ENCODE measurements at places on chromosomes 1 and 21.

DNA sequence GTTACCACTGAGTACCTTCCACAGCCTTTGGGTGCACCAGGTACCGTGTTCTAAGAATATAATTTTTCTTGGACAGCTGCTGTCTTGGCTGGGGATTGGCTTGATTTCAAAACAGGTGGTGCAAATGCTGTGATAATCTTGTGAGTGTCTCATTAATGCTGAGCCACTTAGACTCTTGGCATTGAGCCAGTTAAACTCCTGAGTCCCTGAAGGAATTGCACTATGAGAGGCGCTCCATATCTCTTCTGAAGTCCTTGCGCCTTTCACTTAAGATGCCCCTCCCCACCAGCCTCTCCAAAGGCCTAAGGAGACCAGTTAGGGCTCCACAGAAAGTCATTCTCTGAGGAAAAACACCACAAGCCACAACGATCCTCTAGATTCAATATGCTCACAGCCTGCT is 51.0 kb downstream of the BACH1 start:
- DNase-seq, result no peak

DNA sequence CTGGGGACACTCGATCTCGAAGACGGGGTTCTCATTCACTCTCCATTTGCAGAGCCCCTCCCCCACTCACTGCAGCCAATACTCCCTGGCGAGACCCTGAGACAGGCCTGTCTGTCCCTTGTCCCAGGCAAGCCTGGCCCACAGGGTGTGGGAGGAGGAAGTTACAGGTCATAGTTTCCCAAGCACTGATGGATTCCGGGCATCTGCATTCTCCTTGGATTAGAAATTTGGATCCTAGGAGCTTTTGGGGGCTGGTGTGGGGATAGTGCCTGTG is 11.3 kb downstream of the WNT3A start:
- no peak for DNase-seq

GRCh38 chr1:231729544-231729943 is 103.0 kb downstream of the DISC1 start:
- DNase-seq, result no peak

DNA sequence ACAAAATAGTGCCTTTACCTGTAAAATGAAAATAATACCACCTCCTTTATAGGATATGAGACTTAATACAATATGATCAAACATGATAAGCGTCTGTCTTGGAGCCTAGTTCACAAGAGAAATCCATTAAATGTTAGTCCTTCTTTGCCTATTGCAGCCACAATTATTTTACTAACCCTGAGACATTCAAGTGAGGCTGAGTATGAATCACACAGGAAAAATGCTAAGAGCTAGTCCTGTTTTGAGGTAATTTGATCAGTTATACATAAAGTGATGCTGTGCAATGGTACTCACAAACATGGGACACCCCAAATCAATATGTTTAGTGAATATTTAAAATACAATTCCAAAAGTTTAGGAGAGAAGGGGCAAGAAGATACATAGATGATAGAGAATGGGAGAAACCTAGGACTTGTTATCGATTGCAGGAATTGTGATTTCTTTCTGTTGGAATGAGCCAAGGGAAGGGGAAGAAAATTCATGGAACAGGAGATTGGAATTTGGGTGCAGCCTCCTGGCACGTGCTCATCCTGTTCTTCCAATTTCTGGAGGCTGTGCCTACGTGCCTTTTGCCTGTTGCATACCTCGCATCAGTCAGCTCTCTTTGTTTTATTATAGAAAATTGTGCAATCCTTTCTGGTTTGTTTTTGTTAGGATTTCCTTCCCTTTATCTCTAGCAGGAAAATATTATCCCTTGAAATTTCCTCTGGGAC is 39.9 kb upstream of the BACH1 start:
- DNase-seq, result no peak

GRCh38 chr1:24316645-24317044 is 2.5 kb upstream of the GRHL3 start:
- DNase-seq, result no peak

GRCh38 chr1:206705726-206706297 is 21.1 kb downstream of the MAPKAPK2 start:
- no peak for DNase-seq

GRCh38 chr1:190963321-190963720 is 485.7 kb upstream of the BRINP3 start:
- DNase-seq, result no peak

GRCh38 chr21:42276076-42276475 is 39.1 kb downstream of the TFF3 start:
- no peak for DNase-seq
